DMS 273 treated with DMSO at 0.1 percent for 48 hours (cell line): ENCODE measurements at places on chromosomes 5 and 9.

DNA sequence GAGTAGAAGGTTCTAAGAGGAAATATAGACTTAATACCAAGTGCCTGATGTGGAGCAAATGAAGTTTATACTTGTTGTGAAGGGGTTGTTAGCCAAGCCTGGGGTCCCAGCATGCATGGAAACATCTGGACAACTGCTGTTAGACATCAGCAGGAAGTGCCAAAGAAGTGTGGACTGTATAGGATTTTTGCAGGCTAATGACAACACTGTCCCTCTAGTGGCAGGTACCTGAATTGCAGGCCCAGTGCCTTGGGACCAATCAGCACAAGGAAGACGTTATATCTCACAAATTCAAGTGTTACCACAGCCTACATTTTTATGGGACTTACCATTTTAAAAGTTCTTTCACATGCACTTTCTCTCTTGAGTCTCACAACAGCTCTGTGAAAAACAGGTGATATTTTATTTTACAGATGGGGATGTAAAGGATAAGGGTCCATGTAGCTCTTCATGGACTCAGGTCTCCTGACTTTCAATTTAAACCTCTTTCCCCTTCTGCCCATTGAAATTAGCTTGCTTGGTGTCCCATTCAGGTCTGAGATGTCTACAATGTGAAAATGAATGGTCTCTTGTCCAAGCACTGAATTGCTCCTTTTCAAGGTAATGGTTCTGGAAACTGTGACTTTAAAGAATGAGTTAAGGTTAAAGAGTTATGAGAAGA is 89.0 kb upstream of the MAP1B start:
- no peak for DNase-seq

- DNase-seq: no peak
These were observed 51.7 kb downstream of the RXRA start for GRCh38 chr9:134377976-134378375.

GRCh38 chr5:37889612-37890317 is 49.9 kb upstream of the GDNF start:
- DNase-seq: peak; percentile 5

GRCh38 chr5:156383510-156384265 is 56.7 kb downstream of the SGCD start:
- peak; percentile 76 for DNase-seq

GRCh38 chr9:87008667-87009066 is 61.4 kb upstream of the GAS1 start:
- no peak for DNase-seq

- no peak for DNase-seq
These were observed 303.6 kb downstream of the PIK3R1 start for GRCh38 chr5:68519143-68519542.

DNA sequence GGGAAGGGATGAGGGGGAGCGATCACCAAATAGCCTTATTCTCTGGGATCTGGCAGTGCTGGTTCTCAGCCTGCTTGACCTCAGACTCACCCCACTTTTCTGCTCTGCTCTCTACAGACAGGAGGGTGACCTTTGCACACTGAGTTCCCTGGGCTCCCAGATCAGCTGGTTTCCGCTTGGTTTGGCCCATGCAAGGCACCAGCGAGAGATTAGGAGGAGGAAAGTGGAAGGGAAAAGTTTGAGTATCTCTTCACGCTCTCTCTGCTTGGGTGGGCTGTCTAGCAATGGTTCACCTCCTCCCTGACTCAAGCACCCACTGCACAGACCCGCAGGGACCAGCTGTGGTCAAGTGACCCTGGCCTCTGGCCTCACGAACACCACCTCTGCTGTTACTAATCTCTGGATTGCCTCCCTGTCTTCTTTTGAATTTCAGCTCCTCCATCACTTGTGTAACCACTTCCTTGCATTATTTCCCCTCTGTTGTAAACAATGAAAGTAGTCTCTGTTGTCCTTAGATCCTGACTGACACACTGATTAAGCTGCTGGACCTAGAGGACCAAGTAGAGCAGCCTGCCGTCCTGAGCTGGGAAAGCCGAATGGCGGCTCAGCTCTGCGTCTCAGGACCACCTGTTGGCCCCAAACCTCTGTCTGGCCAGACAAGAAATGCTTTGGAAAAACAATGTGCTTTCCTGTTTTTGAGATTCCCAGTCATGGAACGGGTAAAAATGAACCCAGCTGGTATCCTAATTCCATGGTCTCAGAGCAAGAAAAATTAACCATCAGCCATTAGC is 186.6 kb downstream of the CRB2 start:
- no peak for DNase-seq

DNA sequence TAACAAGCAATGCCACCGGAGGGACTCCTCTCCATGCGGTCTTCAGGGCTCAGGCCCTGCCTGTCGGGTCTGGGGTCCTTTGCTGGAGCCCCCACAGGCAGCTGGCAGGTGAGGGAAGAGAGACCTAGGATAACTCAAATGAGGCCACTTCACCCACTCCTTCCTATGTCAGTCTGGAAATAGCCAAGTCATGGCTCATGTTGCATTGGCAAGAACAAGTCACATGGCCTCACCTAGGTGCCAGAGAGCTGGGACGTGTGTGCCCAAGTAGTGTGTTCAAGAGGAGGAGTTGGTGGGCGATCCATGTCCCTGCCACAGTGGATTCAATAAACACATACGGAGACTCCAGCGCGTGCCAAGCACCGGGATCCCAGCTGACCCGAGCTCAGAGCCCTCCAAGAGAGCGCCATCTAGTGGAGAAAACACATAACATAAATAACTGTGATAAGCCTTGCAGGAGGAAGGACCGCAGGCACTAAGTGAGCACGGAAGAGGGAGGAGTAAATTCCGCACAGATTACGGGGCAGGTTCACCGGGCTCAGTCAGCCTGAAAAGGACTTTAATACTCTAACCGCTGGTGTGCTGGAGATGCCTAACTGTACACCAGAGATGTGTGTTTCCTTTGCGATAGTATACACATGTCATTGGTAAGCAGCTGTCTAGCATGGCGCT is 580.8 kb downstream of the CCDC171 start:
- DNase-seq: peak; percentile 25

DNA sequence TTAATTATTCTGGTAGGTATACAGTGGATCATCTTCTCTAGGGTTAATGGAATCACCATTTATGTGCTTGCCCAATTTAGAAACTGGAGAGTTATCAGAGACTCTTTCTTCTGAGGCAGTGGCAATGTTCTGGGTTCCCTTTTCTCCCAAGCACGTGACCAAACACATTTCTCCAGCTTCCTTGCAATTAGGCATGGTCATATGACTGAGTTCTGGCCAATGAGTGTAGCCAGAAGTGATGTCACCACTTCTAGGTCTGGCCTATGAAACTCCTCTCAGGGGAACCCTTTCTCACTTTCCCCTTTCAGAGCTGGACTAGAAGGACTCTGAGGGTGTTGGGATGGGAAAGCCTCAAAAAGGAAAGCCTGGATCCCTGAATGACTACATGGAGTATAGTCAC is 172.0 kb downstream of the NSG2 start:
- DNase-seq: no peak

DNA sequence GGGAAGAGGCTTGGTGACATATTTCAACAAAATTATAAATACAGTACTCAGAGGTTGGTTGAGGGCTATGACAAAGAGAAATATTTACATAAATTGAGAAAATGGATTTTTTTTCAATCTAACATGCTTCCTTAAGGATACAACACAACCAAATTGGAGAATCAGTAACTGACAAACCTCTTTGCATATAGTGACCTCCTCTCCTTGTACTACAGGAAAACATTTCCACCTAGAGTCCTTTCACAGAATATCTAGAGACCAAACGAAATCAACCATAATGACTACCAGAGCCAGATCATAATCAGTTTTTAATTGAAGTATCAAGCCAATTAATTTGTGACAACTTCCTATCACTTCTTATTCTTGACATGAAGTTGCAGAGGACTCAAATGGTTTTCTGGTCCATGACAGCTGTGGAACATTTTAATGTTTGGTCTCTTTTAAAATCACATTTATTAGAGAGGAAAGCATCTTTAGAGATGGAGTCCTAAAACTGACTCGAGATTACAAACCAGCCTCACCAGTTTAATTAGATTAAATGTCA is 1636.5 kb upstream of the C9orf72 start:
- no peak for DNase-seq

- DNase-seq: no peak
These were observed 36.8 kb upstream of the UNC5A start for GRCh38 chr5:176773408-176774035.

GRCh38 chr9:123763910-123764588 is 165.9 kb downstream of the DENND1A start:
- no peak for DNase-seq

DNA sequence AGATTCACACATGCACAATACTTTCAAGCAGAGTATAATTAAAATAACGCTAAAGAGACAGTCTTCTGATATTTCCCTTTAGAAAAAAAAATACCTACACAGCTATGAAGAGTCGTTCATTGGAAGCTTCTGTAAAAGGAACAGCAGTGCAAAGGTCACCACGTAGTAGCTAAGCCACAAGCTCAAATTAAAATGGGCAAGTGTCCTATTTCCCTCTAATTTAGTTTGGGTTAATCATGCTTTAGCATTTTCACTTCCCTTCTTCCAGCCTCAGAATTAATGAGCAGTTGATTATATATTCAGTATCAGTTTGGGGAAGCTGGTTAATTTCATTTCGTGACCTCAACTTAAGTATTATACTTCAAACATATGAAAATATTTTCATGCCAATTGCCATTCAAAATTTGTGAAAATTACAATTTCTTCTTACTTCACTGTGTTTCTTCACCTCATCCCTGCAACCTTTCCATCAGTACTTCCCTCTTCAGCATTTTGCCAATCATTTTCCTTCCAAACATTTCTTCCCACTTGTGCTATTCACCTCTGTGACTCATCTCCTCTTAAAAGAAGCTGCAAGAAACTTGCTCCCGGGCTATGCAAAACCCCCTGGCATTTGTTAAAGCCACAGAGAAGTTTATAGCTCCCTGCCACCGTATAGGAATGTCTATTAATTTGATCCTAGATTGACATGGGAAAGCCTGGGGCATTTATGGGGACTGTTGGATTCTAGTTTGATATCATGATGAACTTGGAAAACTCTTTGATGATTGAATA is 83.0 kb downstream of the DMRTA1 start:
- no peak for DNase-seq

GRCh38 chr5:1193591-1193985 is 7.8 kb upstream of the SLC6A19 start:
- no peak for DNase-seq

DNA sequence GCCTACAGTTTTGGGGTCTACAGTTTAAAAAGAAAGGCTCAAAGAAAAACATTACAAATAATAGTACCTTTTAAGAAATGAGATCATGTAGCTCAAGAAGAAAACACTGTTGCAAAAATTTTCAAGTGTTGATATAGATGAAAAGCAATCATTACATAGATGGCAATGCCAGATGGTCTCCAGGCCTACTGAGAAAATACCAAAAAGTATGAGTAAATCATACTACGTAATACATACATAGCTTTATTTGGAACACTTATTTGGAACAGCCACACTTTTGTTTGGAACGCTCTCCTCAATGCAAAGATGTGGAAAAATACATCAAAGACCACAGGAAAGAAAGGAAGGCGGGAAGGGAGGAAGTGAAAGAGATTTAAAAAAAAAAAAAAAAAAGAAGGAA is 44.1 kb downstream of the MARCHF11 start:
- no peak for DNase-seq

- no peak for DNase-seq
These were observed 373.8 kb downstream of the NDUFS4 start for GRCh38 chr5:53934151-53934820.

DNA sequence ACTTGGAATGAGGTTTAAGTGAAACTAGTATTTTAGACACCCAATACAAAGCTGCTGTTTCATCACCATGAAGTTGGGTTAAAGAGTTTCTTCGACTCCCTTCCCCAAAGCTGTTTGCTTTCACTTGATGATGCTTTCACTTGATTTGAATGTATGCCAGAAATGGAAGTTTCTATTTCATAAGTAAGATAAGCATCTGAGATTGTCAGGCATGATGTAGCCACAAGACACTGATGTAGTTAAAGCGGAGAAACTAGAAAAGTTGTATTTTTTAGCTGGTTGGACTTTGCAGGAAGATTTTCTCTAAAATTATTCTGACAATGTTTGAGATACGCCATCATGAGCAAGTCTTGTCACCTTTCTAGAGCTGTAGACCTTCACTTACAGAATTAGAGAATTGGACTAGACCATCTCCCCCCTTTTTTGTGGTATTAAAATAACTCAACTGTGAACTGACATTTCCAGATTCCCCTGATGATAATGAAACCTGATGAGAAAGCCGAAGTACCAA is 20.0 kb downstream of the MOCS2 start:
- no peak for DNase-seq

DNA sequence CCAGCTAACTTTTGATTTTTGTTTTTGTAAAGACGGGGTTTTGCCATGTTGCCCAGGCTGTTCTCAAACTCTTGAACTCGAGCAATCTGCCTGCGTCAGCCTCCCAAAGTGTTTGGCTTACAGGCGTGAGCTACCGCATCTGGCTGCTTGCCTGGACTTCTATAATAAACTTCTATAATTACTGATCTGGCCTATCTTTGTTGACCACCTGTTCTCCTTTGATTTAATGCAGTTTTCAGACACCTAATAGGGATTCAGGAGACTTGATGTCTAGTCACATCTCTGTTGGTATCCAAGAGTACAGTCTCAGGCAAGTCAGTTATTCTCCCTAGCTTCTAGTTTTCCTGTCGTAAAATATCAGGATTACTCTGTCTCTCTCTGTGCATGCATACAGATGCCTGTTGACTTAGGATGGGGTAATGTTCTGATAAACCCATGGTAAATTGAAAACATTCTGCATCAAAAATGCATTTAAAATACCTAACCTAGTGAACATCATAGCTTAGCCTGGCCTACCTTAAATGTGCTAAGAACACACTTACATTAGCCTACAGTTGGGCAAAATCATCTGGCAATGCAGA is 51.5 kb upstream of the NR3C1 start:
- DNase-seq: peak; percentile 94

GRCh38 chr5:108911055-108911454 is 163.4 kb downstream of the FER start:
- no peak for DNase-seq

DNA sequence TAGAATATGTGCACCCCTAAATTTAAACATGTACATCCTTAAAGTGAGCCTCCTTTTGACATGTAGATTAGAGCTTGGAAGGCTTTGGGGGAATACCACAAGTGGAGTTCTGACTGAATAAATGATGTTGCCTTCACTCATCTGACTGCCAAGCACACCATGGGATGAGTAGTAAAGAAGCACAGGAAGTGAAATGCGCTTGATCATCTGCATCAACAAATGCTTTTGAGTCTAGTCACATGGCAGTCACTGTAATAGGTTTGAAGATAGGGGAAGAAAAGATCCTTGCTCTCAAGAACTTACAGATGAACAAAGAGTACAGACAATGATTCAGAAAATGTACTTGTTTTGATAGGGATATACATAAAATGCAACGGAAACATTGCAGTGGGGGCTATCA is 62.0 kb upstream of the STARD4 start:
- no peak for DNase-seq
